ENCODE measurements at places on chromosomes 4 and X.

GRCh38 chrX:47581731-47582647 is at the start of gene TIMP1:
Gene TIMP1, plus strand, starts transcription at chrX:47582436. Its CDS starts 980 bp downstream, at chrX:47583416.
- DNase-seq = peak; percentile 70

GRCh38 chr4:86961605-86962295 is 26.9 kb downstream of the AFF1 start:
- DNase-seq = no peak

GRCh38 chrX:85569686-85570085 is 190.2 kb upstream of the POF1B start:
- DNase-seq = no peak

GRCh38 chr4:153223930-153224329 is 19.7 kb downstream of the TRIM2 start:
- DNase-seq = no peak

DNA sequence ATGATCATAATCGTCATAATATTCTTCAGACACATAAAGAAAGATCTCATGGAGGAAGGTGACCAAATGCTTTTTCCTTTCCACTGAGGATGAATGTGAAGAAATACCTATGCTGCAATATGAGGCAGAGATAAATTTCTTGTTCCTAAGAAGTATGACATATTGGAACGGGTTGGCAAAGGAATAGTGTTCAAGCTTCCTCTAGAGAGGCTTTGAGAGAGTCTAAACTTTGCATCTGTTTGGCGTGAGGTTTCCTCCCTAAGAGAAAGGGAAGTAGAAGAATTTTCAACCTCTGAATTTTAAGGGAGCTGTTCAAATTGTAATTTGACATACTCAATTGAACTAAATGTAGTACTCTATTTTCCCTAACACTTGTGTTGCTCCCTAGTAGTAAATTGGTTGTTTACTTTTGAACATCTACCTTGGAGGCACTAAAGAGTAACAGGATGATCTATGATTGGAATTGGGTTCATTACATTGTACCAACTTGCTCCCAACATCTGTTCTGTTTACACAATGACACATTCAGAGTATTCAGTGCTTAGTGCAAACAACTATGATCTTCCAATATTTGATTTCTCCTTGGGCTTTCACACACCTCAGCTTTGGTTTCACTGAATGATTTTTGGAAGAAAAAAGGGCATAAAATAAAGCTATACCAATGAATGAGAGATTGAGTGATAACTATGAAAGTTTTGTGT is 122.0 kb downstream of the CORIN start:
- DNase-seq = no peak

GRCh38 chrX:32280489-32280888 is 930.9 kb downstream of the DMD start:
- DNase-seq = no peak

GRCh38 chr4:109675181-109675580 is 28.1 kb downstream of the CASP6 start:
- no peak for DNase-seq

- DNase-seq = no peak
Measured at GRCh38 chr4:151961456-151961855, 200.6 kb upstream of the GATB start.

- DNase-seq = no peak
Measured at GRCh38 chr4:8179771-8180170, 19.3 kb upstream of the SH3TC1 start.

DNA sequence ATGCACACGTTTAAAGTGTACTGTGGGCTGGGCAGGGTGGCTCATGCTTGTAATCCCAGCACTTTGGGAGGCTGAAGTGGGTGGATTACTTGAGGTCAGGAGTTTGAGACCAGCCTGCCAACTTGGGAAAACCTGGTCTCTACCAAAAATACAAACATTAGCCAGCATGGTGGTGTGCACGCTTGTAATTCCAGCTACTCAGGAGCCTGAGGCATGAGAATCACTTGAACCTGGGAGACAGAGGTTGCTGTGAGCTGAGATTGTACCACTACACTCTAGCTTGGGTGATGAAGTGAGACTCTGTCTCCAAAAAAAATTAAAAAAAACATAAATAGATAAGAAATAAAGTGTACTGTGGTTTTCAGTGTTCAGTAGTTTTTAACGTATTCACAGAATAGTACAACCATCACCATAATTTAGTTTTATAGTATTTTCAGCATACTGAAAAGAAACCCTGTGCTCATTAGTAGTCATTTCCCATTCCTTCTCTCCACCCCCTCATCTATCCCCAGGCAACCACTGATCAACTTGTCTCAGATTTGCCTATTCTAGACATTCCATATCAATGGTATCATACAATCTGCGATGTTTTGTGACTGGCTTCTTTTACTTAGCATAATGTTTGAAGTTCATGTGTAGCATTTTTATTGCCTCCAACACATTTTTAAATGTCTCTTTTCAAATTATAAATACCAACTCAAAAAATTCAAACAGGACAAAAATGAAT is 19.1 kb downstream of the SLAIN2 start:
- no peak for DNase-seq

DNA sequence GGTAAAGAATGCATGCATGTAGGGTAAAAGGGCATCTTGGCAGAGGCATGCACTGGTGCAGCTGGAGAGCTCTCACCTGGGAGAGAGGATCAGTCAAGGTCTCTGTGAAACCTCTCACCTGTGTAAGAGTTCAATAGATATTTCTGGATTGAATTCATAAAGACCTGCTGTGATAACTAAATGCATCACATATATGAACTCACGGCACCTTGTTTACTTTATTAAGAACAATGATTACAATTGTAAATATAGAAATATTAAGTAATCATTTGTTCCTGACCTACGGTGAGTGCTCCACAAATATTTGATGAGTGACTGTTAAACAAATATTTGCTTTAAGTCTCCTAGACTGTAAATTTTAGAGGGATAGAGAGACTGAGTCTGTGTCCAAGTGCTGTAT is 85.9 kb upstream of the PAQR3 start:
- no peak for DNase-seq

DNA sequence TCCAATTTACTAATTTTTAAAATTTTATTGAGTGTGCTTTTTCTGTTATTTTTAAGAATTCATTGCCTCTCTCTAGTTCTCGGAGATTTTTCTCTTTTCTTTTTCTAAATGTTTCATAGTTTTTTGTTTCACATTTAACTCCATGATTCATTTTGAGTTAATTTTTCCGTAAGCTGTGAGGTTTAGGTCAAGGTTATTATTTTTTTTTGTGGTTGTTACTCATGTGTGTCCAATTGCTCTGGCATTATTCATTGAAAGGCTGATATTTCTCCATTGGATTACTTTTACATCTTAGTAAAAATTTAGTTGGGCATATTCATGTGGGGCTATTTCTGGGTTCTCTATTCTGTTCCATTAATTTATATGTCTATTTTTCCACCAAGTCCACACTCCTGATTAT is 220.8 kb downstream of the MID1IP1 start:
- DNase-seq = no peak

DNA sequence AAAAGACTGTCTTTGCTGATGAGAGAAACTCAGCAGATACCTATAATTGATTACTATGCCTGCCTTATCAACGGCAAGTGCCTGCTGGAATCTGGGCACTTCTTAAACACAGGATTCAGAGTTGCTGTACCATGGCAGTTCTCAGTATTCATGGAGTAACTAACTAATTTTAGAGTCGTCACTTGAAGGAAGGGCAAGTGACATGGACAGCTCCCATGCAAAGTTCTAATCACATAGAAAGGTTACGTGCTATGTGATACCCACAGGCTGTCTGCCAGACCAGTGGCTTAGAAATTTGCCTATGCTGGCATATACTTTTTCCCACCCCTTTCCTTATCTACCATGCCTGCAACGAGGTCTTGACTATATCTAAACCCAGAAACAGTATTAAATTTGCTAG is 931.1 kb upstream of the TENM3 start:
- DNase-seq = no peak

- no peak for DNase-seq
Measured at GRCh38 chrX:107678957-107679740, 50.8 kb downstream of the PRPS1 start.

GRCh38 chr4:1203026-1203616 is 30.7 kb upstream of the SPON2 start:
- DNase-seq = no peak

GRCh38 chr4:168822481-168822880 is 187.6 kb downstream of the CBR4 start:
- no peak for DNase-seq

DNA sequence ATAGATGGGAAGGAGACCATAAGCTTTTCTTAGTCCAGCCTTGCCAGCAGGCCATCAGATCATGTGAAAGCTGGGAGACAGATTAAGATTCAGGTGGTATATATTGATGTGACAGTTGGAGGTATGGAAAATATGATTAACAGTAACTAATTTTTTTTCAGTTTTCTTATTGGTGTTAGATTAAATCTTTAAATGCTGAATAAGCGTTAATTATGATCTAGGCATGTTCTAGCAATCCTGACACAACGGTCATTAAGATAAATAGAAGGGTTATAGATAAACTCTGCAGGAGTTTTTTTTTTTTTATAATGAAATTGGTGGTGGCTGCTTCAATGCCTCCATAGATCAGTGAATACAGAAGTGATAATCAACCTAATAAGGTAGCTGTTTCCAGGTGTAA is 649.5 kb upstream of the TENM3 start:
- DNase-seq = no peak

- DNase-seq = no peak
Measured at GRCh38 chr4:124135409-124135813, 577.1 kb downstream of the ANKRD50 start.

GRCh38 chr4:184388106-184388505 is 86.2 kb downstream of the IRF2 start:
- no peak for DNase-seq

- no peak for DNase-seq
Measured at GRCh38 chr4:73723023-73723422, 17.3 kb upstream of the CXCL8 start.

- no peak for DNase-seq
Measured at GRCh38 chrX:150161193-150161592, 201.9 kb upstream of the MAMLD1 start.

GRCh38 chr4:85128246-85129204 is 162.0 kb upstream of the WDFY3 start:
- DNase-seq = no peak

GRCh38 chr4:165009493-165010227 is 22.1 kb upstream of the TRIM60 start:
- DNase-seq = no peak

- no peak for DNase-seq
Measured at GRCh38 chrX:132576939-132577338, 88.1 kb upstream of the MBNL3 start.

DNA sequence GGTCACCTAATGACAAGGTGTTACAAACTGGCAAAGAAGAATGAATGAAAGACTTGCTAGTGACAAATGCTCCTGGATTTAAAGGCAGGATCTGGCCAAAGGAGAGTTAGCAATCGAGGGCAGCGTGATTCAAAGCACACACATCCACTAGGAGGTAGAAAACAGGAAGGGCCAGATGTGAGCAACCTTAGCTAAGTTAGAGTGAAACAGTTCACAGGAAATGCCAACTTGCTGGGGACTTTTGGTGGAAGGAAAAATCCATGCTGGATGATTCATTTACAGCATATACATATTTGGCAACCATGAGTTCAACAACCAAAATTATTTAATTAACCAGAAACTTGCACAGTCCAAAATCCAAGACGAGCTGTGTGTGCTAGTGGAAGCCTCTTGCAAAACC is 276.9 kb downstream of the PTTG2 start:
- no peak for DNase-seq

GRCh38 chrX:85052636-85053343 is 49.1 kb downstream of the APOOL start:
- no peak for DNase-seq

DNA sequence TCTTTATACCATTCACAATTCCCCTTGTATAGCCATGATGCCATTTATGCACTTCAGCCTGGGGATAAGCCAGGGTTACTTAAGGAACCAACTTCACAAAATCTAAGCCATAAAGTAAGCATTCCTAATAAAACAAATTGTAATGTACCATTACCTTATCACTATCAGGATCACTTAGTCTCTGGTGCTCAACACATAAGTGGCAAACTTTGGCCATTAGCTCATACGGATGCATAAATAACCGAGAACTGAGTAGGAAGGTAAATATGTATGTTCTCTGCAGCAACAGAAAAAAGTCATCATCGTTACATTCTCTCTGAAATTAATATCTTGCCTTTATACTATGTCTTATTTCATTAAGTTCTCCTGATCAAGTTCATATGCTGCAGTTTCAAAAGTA is 14.4 kb downstream of the RASGEF1B start:
- no peak for DNase-seq

- no peak for DNase-seq
Measured at GRCh38 chr4:138774940-138775339, 240.6 kb upstream of the NOCT start.

DNA sequence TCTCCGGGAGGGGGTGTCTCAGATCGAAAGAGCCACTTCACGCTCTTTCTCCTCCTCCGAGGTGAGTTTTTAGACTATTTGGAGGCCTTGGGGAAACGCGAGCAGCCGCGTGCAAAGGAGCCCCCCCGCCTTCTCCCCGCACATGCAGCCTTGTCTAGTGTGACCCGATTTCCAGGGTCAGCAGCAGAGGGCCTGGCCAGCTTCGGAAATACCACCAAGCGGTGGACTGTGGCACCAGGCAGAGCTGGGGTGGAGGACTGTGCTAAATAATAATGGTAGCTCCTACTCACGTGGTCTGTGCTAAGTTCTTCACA is 79.3 kb upstream of the BCOR start:
- no peak for DNase-seq

- DNase-seq = no peak
Measured at GRCh38 chr4:109233570-109233969, 68.9 kb downstream of the COL25A1 start.

DNA sequence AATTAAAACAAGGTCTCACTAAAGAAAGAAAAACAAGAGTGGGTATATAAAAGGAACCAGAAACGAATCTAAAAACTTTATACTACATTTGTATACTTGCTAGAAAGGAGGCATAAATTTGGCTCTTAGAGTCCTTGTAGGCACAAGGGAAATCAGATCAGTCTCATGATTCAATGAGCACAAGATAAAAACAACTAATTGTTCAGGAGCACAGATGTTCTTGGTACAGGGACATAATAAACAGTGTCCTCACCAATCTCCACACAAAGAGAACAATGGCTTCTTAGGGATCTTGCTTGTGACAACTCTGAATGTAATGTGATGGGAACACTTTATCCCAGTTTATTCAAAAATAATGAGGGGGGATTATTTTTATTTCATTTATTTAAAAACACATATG is 28.3 kb downstream of the TMEM144 start:
- no peak for DNase-seq

DNA sequence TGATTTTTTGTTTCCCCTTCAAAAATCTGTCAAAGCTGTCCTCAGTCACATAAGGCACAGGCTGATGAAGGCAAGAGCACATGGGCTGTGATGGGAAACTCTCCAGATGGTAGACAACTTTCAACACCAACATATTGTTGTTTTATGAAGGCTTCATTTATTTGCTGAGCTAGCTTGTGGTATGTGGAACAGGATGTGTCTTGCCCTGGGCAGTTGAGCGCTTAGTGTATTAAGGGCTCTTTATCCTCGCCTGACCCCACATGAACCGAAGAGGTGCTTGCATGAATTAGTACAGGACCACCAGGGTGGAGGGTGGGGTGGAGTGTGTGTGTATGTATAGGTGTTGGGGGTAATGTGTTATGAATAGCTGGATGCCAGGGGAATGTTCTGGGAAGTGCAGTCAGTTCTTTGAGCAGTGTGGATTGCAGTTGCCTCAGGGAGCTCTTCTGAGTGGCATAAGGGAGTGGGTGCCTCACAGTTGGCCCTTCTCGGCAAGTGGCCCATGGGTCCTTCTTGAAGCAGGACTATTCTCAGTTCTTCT is 103.1 kb downstream of the PHEX start:
- DNase-seq = no peak
